ENCODE measurements at places on chromosomes 16 and 17.
A peak's percentile ranks its signal among the peaks of the same experiment; 100 is the strongest.

GRCh38 chr17:1462164-1463112 lies 6.4 kb upstream of the CRK start:
- DNase-seq: no peak

DNA sequence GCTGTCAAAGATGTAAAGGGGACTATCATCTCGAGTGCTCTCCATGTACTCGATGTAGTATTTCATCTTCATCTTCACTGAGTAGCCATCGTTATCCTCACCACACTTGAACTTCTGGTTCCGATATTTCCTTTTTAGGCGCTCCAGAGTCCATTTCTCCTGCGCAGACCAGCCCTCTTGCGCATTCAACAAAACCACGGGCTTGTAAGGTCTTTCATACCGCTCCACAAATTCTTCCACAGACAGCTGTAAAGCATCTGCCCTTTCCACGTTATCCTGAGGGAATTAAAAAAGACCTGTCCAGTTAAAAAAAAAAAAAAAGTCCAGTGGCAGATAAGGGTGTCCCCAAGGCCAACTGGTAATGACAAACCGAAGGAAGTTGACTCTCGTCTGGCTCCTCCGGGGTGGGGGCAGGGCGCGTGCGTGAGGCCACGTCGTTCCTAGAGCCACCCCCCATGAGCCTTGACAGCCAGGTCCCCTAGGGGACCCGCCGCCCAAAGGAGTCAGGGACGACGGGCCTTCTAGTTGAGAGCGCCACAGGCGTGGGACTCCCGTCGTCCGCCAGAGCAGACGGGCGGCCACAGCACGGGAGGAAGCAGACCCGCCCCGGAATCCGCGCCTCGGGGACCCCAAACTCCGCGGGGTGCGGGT lies 701 bp downstream of the JMJD6 start:
- DNase-seq: peak; percentile 85

DNA sequence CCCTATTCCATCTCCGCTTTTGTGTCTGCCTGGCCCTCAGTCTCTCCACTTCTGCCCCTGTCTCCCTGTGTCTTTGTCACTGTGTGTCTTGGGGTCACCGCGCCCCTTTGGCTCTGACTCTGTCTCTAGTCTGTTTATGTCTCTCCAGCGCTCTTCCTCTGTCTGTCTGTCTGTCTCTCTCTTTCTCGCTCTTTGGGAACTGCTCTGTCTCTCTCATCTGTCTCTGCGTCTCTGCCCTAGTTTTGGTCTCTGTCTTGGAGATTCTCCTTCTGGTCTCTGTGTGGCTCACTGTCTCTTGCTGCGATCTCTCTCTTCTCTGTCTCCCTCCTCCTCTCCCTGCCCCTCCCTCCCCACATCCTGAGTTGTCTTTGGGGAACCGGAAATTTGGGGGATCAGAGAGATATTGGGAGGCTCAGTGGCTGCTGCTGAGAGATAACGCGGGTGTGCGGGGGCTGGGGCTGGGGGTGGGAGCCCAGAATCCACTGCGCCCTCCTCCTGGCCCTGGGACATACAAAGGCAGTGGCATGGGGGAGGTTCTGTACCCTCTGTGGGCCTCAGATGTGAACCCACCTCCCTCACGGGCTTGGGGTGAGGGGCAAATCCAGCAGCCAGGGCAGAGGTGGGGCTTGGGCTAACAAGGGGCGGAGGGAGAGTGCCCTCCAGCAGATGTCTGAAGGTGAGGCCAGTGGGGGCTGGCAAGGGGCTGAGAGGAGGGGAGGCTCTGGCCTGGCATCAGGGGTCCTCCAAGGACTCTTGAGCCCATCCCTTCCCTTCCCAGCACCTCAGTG lies 24.4 kb downstream of the LAT start:
- DNase-seq: no peak

- no peak for DNase-seq
Observed at GRCh38 chr16:12754824-12755543, 48.7 kb downstream of the CPPED1 start.

DNA sequence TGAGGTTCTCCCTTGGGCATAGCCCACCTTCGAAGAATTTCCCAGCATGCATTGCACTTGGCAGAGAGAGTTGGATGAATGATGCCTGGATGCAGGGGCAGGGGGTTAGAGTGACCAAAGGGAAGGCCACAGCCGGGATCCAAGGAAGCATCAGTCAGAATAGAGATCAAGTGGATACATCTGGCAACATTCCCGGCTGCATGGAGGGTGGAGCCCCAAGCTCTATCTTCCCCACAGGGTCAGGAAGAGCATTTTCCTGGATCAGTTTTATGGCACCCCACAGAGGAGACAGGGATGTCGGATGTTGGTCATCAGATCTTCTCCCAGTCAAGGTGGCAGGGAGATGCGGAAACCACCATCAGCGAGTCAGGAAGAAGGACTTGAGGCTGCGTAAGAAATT lies 13.0 kb downstream of the PIRT start:
- no peak for DNase-seq

GRCh38 chr16:27096375-27096774 lies 29.6 kb downstream of the C16orf82 start:
- no peak for DNase-seq

DNA sequence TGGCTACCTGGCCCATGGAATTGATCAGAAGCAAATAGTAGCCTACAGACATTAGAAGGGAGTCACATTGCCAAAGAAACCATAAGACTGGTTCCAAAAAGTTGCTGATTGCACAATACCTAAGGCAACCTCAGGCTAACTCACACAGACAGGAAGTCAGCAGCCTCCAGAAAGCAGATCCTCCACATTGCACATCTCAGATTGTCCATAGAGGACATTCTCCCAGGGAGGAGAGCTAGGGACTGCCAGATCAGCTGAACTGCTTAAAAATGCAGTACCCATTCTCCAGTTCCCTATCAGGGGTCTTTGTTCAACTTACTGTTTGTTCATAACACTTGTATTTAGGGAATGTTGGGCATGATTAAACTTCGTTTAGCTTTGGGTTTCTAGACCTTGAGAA lies 4.2 kb downstream of the CCL3 start:
- DNase-seq: peak; percentile 86

- no peak for DNase-seq
Observed at GRCh38 chr17:37388266-37388665, 12.5 kb downstream of the C17orf78 start.

GRCh38 chr16:4481526-4481925 lies 5.3 kb downstream of the HMOX2 start:
- no peak for DNase-seq

GRCh38 chr16:81521141-81521626 lies 76.6 kb downstream of the CMIP start:
- DNase-seq: no peak

GRCh38 chr17:50872710-50873424 lies 6.7 kb upstream of the TOB1 start:
- peak; percentile 51 for DNase-seq

DNA sequence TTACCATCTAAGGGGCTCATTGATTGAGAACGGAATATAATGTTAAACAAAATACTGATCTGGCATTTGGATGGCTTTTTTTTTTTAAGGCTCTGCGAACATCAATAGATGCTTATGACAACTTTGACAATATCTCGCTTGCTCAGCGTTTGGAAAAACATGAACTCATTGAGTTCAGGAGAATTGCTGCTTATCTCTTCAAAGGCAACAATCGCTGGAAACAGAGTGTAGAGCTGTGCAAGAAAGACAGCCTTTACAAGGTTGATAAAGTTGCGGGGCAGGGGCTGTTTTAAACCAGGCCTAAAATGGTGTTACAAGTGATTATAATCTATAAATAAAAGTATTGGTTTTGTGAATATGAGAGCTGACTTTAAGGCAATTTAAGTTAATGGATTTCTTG lies 22.3 kb downstream of the PTRH2 start:
- no peak for DNase-seq

DNA sequence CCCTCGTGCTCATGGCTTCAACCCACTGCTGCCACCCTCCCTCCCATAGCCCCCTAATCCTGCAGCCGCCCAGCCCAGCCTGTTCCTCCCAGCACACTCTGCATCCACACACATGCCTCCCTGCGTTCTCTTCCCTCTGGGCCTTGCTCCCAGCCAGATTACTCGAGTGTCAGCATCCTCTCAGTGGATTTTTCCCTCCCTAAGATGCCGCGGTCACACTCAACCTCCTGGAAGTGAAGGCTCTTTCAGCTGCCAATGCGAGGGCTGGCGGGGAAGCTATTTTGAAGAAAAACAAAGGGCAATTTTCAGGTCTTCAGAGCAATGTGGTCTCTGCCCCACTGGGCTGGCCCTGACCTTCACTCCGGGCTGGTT lies 23.2 kb upstream of the CACNG5 start:
- DNase-seq: no peak

DNA sequence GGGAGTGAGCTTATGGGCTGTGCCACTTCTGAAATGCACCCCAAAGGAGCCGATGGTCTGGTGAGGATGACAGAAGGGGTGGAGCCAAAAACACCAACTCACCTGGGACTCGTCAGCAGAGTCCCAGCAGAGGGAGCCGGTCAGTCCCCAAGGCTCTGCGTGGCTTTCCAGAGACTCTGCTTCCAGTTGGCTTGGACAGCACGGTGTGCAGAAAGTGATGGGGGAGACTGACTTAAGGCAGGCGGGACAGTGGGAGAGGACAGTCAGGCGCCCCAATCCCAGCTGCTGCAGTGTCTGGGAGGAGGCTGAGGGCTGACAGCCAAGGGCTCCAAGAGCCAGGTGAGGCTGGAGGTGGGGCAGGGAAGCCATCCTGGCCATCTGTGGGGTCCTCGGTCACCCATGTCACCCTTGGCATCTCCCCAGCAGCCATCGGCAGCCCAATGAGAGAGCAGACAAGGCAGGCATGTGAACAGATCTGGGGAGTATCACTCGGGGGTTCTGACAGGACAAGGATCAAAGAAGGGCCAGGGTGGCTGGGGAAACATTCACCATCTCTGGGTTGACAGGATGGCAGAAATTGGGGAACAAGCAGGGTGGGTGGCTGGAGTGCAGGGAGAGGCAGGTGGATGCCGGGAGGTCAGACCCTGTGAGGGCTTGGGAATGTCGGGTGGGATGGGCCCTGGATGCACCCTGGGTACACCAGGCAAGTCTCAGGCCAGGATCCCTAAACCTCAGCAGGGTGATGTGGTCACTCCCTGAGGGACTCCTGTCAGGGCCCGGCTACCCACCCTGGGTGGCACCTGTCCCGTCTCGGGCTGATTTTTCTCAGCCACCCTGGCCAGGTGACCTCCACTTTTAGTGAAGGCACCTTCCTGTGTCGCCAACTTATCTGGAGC lies 8.9 kb upstream of the KRTAP17-1 start:
- no peak for DNase-seq

GRCh38 chr17:45299361-45299760 lies 17.5 kb downstream of the MAP3K14 start:
- peak; percentile 64 for DNase-seq

DNA sequence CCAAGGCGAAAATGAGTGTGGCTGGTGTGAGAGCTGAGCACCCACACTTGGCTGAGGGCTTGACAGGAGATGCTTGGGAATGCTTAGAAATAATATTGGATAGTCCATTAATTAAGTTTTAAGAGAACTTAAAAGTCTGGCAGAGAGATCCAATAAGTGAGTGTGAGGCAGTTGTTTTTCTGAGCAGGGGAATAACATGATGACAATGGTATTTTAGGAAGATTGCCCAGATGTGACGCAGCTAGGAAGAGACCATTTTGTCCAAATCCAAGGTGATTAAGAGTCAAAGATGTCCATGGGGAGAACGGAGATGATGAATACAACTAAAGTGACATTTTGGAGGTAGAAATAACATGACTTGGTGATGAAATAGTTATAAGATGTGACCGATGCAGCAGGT lies 102.8 kb upstream of the AXIN2 start:
- DNase-seq: no peak

Data from suppressor macrophage treated with lipopolysaccharide for 4 hours (primary cell).